ENCODE measurements at places on chromosomes 2 and 18.

- DNase-seq, result no peak
These were observed 225.8 kb downstream of the NCKAP5 start for GRCh38 chr2:133342286-133343017.

DNA sequence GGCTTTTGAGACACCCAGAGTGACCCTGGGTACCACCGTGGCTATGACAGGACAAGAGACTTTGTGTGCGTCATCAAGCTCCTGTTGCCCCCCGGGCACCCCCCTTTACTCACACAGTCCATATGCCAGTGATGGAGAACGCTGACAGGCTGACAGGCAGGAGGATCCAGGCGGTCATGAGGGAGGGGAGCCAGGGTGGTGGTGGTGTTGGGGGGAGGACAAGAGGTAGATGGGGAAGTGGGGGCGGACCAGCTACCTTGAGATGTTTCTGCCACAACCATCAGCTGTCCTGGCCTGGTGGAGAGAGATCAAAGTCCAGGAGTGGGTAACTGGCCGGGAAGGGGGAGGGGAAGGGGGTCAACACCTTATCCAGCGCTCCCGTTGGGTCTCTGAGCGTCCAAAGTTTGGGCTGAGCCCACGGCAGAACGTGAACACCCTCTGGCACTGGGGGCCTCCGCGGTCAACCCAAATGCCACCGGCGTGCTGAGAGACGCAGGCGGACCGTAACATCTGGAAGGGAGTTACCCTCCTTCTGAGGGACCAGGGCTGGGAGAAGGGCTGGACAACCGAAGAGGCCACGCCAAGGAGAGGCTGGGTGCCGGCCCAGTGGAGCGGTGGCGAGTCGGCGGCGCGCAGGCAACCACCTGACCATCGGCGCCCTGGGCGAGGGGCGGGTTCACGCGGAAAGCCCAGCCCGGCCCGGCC lies 575 bp downstream of the TMEM150A start:
- no peak for DNase-seq

GRCh38 chr18:79939096-79939495 lies 12.4 kb downstream of the SLC66A2 start:
- DNase-seq, result no peak

DNA sequence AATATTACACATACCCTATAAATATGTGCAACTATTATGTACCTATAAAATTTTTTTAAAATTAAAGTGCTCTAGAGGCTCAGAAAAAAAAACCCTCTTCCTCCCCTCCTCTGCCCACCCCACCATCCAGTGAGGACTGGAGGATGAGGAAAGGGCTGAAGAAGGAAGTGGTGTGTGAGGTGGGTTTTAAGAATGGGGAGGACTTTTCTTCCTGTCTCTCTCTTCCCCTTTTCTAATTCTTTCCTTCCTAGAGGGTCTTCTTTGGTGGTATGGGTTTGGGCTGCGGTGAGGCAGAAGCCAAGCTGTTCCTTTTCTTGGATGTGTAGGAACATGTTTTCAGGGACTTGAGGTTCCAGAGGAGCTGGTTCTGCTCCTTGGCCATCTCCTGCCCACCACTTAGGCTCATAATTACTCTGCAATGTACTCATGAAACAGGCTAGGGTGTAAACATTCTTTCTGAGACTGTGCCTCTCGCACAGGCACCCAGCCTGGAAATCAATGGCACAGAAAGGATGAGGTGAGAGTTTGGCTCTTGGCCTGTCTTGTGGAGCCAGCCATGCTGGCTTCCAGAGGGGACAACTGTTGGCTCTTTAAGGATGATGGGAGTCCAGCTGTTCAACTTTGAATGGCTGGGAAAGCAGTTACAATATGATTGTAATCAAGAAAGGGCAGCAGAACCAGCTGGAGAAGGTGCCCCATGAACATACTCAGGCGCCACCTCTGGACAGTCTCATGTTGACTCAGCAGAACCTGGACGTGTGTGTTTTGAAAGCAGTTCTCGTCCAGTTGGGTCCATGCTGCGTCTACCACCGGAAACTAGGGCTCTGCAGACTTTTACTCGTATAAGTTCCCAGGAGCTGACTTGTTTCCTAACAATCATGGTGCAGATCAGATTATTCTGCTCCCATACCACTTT lies 38.3 kb downstream of the IL1RL2 start:
- DNase-seq, result no peak

GRCh38 chr2:186919296-186919695 lies 70.3 kb upstream of the ZSWIM2 start:
- no peak for DNase-seq

GRCh38 chr2:181408861-181409260 lies 48.3 kb upstream of the ITGA4 start:
- no peak for DNase-seq

GRCh38 chr2:239147376-239147775 lies 253.4 kb downstream of the HDAC4 start:
- DNase-seq, result no peak

- no peak for DNase-seq
These were observed 147.6 kb upstream of the HDAC4 start for GRCh38 chr2:239548451-239548871.

DNA sequence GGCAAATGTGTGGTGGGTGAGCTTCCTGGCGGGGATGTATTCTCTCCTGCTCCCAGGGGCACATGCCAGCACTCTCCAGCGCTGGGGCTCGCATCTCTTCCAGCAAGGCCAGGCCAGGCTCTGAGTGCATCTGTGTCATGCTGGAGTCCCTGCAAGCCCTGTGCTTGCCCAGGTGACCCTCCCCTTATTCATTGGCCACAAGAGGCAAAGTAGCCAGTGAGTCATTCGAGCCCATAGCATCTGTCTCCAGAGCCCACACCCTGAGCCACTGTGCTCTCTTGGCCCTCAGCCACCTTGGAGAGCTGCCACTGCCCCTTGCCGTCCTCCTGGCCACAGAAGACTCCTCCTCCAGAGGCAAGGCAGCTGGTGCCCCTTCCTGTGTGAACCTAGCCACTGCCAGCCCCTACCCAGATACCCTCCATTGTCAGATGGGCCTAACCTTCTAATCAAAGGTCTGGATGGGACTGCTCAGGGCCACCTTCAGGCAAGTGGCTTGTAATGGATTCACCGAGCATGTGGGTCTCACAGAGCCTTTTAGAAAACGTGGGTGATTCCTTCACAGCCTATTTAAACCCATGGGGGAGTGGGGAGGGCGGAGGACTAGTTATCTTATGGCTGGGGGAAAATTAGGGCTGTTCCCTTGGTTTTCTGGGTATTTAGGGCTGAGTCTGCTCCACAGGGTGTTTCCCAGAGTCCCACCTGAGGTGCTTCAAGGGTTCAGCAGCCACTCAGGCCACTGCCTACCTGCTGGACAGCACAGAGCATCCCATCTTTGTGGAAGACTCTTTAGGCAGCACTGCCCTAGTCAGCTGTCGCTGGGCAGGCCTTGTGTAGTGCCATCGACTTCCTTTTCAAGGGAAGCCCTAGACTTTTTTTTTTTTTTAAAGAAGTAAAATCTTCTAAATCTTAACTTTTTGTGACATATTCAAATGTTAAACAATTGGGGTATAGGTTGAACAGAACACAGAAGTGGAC lies 137.4 kb downstream of the ACOXL start:
- DNase-seq, result no peak

- DNase-seq, result no peak
These were observed 34.9 kb downstream of the RAB10 start for GRCh38 chr2:26068602-26069298.

DNA sequence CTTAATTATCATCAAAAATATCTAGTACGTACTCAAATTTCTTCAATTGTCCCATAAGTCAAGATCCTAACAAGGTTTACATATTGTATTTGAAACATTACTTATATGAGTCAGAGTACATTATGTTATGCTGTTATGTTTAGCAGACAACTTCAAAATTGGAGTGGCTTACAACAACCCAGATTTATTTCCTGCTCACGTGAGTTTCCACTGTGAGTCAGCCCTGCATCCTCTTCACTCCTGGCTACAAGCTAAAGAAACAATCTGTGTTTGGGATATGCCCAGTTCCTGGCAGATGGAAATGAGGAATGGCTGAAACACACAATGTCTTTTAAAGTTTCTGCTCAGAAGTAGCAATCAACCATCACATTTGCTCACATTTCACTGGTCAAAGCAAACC lies 31.5 kb upstream of the TANC1 start:
- DNase-seq, result no peak

GRCh38 chr18:31491586-31491985 lies 6.4 kb upstream of the DSG2 start:
- no peak for DNase-seq
